ENCODE measurements at places on chromosomes 5 and 9.

- DNase-seq, result no peak
Observed at GRCh38 chr5:2066373-2066772, 183.6 kb upstream of the IRX4 start.

- DNase-seq, result no peak
Observed at GRCh38 chr5:151107084-151107483, 26.2 kb upstream of the TNIP1 start.

DNA sequence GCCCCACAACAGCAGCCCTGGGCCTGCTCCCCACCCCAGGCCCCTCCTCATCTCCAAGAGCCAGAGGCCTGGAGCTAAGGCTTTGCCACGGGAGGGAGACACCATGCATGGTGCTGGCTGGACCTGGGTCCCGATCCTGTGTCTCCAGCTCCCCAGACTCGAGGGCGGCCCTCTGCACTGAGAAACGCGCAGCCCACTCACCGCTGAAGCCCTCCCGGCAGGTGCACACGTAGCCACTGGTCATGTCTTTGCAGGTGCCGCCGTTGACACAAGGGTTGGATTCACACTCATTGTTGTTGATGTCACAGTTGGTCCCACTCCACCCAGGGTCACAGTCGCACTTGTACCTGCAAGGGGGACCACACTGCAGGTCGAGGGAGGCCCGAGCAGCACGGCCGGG lies 30.4 kb upstream of the SEC16A start:
- no peak for DNase-seq

DNA sequence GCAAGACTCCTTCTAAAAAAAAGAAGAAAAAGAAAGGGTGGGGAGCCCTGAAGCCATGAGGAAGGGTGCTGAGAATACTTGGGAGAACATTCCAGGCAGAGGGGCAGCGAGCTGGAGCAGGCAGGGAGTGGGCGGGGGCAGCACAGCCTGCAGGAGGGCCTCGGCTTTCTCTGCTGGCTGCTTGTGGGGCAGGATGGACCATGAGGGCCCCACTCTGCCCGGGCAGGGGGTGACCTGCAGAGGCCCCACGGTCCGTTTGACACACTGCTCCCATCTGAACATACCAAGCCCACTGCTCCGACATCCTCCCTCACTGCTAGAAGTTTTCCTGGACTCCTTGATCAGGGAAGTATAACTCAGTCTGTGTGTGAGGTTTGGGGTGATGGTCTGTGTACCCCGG lies 11.7 kb upstream of the NUP214 start:
- no peak for DNase-seq

DNA sequence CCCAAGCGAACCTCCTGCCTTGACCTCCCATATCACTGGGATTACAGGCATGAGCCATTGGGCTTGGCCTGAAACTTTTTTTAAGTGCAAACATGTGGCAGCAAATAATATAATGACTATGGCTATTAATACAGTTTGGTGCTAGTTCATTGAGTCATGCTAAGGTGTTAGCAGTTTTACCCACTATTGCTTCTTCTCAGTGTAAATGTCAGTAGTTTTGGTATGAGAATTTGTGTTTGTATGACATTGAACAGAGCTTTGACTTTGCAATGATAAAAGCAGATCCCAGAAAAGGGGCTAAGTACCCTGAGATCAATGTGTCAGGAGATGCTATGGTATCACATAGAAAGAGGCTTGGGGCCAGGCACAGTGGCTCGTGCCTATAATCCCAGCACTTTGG lies 67.2 kb downstream of the WDR41 start:
- DNase-seq, result no peak

- no peak for DNase-seq
Observed at GRCh38 chr5:32261198-32261597, 51.5 kb downstream of the MTMR12 start.

DNA sequence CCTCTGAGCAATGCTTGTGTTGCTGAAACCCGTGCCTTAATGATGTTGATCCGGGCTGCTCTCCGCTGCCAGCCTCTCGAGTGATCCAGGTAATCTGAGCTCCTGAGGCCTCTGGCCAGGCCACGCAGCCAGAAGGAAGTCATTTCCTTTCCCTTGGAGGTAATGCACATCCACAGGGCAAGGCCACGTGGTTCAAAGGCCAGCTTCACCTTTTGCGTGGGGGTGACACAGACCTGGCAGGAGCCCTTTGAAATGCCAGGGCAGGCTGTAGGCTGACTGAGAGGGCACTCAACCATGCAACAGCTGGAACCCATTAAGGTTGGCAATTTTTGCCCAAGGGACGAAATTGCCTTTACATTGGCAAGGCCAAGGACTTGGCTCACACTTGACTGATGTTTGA lies 80.4 kb downstream of the LIX1 start:
- no peak for DNase-seq

DNA sequence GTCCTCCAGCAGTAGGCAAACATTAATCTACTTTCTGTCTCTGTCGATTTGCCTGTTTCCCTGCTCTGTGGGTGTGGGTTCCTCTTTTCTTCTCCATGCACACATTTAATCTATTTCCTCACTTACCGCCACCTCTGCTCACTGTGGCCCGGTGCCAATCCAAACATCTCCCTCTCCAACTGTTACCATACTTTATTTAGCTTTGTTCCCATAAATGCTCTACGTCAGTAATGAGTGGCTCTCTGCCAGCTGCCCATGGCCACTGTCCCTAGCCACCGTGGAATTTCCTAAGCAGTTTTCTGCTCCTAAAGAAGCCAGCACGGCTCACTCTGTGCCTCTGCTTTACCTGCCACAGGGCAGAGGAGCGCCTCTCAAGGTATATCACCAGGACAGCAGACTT lies 19.5 kb upstream of the GOLPH3 start:
- DNase-seq, result no peak

- no peak for DNase-seq
Observed at GRCh38 chr5:175456105-175456742, 12.2 kb upstream of the DRD1 start.

GRCh38 chr9:120774719-120775118 lies 18.5 kb downstream of the FBXW2 start:
- no peak for DNase-seq

DNA sequence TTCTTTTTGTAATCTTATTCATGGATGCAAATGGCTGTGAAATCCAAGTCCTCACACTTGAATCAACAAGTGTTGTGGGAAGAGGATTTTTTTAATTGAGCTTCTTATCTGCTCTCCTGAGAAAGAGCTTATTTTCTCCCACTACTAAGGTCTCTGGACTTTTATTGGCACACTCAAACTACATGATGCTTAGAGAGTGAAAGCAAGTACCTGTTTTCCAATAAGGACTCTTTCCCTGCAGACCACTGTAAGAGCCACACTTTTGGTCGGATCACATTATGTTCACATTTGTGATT lies 546.4 kb upstream of the ARRDC3 start:
- no peak for DNase-seq

DNA sequence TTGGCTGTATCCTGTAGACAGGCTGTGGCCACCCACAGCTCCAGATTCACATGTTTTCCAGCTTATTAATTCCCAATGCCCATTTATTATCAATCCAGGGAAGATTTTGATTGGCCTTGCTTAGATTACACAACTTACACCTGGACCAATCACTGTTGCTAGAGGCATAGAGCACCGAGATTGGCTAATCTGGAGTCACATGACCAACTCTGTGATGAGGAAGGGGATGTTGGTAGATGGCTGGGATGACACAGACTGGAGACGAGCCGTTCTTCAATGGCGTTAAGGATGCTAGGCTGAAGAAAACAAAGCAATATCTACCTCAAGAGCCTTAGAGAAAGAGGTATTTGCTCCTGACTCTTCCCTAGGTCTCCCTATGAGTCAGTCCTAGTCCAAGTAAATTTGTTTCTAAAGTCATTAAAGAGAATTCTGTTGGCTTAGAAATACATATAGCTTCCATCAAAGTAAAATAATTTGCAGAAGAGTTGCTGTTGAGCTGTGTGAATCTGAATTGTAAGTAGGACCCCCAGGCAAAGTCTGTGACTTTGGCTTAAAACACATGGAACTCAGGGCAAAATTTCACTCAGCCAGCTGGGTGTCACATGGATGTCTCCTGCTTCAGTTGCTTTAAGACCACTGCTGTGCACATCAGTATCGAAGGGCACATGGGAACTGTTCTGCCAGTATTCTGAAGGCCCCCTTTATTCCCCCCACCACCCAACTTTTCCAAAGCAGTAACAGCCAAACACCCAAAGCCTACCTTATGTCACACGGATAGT lies 326.4 kb upstream of the KLF4 start:
- no peak for DNase-seq

DNA sequence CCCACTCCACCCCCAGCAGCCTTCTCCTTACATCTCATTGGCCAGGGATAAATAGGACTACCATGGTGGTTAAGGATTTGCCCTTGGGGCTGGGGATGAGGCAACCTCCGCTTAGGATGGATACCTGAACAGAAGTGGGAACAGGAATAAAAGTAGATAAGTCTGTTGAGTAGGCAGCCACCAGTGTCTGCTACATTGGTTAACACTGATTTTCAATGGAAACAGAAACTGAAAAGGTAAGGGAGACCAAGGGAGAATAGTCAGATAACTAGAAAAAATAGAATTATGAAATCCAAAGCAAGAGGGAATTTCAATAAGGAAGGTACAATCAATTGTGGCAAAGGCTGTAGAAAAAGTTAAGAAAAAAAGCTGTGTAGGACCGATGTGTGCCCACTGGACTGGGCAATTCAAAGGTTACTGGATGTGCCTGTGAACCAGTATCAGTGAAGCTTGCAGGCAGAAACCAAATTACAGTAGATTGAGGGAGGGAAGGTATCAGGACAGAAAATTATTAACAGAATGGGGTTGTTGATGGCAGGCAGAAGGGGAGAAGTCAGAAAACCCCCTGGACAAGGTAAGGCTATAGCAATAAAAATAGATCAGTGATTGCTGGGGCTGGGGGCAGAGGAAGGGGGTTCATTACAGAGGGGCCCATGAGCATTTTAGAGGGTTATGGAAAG lies 48.7 kb downstream of the DNAJC21 start:
- DNase-seq, result no peak

- DNase-seq, result no peak
Observed at GRCh38 chr5:80161165-80161564, 94.7 kb downstream of the SERINC5 start.

GRCh38 chr5:96117771-96118651 lies 156.4 kb upstream of the ELL2 start:
- DNase-seq, result no peak

DNA sequence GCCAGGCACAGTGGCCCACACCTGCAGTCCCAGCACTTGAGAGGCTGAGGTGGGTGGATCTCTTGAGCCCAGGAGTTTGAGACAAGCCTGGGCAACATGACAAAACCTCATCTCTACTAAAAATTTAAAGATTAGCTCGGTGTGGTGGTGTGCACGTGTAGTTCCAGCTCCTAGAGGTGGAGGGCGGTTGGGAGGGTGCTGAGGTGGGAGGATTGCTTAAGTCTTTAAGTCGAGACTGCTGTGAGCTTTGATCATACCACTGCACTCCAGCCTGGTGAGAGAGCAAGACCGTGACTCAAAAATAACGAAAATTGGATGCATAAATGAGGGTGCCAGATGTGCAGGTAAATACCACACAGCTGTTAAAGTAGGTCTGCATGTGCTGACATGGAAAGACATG lies 39.3 kb upstream of the TDRD7 start:
- DNase-seq, result no peak

GRCh38 chr5:34034534-34035327 lies 8.3 kb downstream of the C1QTNF3 start:
- no peak for DNase-seq

DNA sequence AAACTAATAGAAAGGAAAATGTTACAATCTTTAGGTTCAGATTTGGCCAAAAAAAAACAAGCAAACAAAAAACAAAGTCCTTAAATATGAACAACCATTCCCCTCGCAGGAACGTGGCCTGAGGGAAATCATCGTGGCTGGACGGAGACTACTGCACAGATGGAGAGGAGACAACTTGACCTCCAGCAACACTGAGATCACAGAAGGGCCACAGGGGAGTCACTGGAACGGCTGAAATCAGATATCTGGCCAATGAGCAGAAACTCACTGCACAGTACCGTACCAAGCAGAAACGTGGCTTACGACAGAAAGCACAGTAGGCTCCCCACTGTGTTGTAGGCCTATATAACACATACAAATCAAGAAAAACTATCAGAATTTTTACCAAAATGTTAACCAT lies 27.7 kb downstream of the CAMSAP1 start:
- no peak for DNase-seq

- no peak for DNase-seq
Observed at GRCh38 chr5:179455320-179455719, 95.0 kb upstream of the RUFY1 start.

DNA sequence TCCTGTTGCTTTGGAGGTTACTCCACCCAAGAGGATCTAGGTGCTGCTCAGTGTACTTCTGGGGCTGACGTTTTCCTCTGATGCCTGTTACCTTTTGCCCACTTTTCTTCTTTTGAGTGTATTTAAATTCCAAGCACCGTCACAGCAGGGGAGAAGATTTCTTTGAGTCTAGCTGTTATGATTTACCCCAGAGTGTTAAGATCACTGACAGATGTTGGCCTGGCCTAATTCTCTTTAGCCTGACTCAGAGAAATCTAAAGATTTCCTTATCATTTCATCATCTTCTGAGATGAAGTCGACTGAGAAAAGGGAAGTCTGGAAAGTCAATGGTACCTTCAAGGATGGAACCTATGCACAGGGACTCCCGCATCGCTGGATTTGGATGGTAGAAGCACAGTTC lies 191.5 kb downstream of the FBXL7 start:
- DNase-seq, result no peak

DNA sequence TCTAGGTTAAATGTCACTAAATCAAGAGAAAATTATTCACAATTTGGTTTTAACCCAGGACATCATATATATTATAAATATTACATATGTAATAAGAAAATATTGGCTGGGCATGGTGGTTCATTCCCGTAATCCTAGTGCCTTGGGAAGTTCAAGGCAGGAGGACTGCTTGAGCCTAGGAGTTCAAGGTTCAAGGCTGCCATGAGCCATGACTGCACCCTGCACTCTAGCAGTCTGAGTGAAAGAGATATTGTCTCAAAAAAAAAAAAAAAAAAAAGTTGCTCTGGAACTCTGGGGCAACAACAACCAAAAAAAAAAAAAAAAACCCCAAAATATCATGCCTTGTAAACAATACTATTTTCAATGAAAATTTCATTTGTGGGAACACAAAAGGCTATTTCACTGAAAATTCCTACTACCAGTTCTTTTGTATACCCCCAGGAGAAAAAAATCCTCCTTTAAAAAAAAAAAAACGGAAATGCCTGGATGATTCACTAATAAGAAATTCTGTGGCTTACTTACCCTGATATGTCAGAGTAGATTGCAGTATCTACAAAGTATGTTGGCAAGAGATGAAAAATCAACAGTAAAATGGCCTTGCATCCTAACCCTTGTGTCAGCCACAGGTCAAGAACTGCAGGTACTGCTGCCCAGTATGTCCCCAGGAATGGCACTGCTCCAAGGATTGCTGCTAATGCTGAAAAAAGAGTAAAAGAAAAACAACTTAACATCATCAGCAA lies 22.6 kb upstream of the CTNNAL1 start:
- no peak for DNase-seq

DNA sequence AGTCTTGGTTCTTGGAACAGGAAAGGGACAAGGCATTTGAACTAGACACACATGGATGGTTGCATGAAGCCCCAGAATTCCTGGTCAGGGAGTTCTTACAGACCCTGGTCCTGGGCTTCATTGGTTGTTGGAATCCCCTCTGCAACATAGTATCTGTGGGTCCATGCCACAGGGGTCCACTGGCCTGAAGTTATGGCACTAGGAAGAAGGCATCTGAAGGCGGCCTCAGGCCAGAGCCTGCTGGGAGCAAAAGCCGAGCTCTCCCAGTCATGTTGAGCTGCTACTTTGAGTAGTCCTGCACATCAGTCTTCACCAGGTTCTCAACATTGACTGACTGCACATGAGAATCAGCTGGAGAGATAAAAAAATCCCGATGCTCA lies 71.1 kb upstream of the PITX1 start:
- DNase-seq, result no peak

Measured in stimulated activated CD4-positive, alpha-beta T cell treated with anti-CD3 and anti-CD28 coated beads, TNF-alpha, amount 100 ng/mL, for 48 hours (primary cell).